ENCODE measurements at places on chromosomes 7 and 10.

GRCh38 chr10:25753776-25754175 lies 180.3 kb upstream of the MYO3A start:
- no peak for DNase-seq

DNA sequence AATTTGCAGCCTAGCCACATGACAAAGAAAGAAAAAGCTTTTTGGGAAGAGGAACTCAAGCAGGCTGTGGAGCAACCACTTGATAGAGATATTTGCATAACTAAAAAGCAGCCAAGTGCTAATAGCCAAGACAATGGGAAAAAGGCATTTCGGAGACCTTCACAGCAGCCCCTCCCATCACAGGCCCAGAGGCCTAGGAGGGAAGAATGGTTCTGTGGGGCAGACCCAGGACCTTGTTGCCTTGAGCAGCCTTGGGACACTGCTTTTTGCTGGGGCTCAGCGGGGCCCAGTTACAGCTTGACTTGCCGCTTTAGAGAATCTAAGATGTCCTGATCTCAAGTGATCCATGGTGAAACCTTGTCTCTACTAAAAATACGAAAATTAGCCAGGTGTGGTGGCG lies 38.5 kb downstream of the FAM149B1 start:
- DNase-seq, result no peak

DNA sequence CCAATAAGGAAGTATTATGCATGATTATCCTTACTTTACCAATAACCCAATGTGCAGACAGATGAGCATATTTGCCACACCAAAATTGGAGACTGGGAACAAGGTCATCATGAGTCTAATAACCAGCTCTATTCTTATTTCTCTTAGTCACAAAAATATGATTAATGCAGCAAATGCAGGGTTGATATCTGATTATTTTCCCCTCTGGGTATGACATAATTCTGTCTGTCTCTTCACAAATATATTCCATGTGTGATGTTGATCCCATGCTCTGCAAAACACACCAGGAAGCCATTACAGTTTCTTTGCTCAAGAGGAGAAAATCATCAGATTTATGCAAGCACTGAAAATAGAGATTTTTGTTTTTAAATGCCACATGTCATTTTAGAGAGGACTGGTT lies 196.5 kb upstream of the DGKB start:
- no peak for DNase-seq

DNA sequence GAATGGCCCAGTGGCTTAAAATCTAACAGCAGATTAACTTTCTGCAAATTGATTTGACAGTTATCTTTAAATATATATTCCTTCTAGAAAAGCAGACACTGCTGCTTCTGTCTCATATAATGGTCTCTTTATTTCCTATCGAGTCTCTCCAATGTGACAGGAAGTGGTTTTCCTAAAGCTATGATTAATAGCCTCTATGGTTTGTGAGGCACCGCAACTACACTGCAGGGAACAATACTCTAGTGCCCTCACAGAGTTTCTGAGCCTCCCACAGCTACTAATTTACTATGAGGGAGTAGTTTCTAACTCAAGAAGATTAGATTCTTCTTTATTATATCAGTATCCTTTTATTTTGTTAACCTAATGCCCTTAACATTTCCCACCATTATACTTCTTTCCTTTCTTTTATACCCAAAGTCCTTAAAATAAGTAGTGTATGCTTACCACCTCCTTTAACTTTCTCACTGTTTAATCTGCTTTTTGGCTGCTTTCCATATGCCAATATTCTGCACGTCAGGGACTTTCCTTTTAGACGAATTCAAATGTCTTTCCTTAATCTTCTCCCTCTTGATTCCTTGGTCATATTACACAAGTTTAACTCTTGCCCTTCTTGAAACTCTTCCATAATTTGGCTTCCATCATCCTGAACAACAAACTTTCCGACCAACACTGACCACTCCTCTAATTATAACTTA lies 23.8 kb upstream of the AHR start:
- no peak for DNase-seq

DNA sequence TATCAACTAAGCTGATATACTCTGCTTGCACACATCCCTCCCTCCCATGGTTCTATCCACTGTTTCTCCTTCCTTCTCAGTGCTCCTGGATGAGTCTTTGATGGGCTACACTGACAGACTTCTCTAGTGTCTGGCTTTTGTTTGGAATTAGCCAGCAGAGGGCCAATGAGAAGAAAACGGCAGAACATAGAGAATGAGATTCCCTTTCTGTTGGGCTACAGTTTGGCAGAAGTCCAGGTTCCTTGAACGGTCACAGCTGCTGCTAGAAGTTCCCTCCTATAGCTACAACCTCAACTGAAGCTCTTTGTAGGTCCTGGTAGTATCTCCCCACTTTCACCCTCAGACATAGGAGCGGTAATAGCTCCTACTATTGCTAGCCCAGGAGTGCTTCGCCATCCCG lies 251.1 kb upstream of the LRRN3 start:
- no peak for DNase-seq

- DNase-seq, result peak; percentile 65
Observed at GRCh38 chr10:58734116-58734515, 221.4 kb downstream of the BICC1 start.

GRCh38 chr7:127887631-127888030 lies 143.6 kb downstream of the LRRC4 start:
- no peak for DNase-seq

- peak; percentile 85 for DNase-seq
Observed at GRCh38 chr10:6778992-6779701, 199.1 kb upstream of the PRKCQ start.

DNA sequence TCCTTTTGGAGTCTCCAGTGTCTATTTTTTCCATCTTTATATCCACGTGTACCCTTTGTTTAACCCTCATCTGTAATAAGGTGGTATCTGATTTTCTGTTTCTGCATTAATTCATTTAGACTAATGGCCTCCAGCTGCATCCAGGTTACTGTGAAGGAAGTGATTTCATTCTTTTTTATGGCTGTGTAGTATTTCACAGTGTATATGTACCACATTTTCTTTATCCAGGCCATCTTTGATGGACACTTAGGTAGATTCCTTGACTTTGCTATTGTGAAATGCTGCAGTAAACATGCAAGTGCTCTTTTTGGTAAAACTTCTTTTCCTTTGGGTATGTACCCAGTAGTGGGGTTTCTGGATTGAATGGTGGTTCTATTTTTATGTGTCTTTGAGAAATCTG lies 128.0 kb upstream of the MTPN start:
- no peak for DNase-seq

DNA sequence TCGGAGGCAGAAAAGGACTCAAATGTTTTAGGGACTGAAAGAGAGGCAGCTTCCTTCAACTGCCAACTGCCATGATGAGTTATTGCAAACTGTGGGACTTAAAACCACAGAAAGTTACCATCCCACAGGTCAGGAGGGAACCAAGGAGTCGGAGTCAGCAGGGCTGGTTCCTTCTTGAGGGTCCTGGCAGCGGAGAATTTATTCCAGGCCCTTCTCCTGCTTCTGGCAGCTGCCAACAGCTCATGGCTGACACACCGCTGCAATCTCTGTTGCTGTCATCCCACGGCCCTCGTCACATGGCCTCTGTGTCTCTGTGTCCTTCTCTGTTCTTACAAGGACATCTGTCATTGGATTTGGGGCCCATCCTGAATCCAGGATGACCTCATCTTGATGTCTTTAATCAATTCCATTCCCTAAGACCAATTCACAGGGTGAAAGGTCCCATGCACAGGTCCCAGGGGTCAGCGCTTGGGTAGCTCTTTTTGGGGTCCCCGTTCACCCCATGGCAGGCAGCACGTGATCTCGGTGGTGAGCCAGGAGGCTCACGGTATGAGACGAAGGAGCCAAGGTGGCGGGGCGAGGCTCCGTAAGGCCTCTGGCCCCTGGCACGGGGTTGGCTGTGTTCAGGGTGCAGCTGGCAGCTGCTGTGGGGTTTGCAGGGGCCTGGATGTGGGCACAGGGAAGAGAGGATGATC lies 27.4 kb upstream of the PSMG3 start:
- DNase-seq, result no peak

DNA sequence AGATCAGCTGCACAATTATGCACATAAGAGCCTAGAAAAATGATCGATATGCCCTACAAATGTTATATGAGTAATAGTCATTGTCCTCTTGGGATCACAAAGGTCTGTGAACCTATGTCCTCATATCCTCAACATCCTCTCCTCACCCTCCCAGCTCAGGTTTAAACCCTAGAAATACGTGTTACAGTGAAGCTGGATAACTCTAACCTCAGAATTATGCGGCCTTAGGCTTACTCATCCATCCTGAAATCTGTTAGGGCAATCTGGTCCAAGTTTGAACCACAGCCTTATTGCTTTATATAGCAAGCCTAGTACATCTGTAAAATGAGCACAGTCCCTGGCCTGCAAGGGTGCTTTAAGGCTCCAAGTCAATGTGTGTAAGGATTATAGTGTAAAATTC lies 84.2 kb upstream of the FRMD4A start:
- peak; percentile 49 for DNase-seq

DNA sequence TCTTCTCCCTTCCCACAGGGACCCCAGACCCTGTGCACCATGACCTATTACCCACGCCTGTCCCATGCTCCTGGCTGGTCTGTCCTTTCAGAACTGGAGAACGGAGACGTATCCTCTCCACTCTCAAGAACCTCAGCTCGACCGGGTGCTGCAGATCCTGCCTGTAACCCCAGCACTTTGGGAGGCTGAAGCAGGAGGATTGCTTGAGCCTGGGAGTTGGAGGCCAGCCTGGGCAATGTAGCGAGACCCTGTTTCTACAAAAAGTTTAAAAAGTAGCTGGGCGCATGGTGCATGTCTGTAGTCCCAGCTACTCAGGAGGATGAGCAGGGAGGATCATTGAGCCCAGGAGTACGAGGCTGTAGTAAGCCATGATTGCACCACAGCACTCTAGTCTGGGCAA lies 37.2 kb upstream of the MYL10 start:
- no peak for DNase-seq

DNA sequence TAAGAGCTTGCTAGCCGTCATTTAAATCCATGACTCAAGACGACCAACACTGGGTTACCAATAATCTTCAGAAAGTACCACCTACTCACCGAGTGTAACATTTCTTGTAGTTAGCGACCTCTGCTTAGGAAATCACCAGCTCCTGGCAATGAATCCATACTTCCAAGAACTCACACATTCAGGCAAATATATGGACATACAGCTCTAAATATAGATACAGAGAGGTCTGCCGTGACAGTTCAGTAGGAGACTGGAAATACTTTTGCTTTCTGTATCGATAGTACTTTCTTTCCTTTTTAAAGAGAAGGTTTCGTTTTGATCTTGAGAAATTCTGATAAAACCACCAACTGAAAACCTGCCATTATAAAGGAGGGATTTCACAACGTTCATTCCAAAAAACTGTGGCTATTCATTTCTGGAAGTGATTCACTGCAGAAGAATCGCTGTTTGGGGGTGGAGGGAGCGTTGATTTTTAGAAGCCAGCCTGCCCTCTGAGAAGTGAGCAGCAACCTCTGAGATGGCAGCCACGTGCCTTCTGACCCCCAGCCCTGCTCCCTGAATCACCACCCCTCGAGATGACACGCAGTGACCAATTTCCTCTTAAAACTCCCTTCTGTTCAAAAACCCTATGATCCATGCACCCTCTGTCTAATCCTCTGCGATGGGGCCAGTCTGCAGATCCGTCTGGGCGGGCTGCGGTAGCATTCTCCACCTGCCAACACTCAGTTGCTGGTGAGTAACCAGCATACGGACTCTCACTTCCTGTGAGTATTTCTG lies 179.0 kb upstream of the KLF14 start:
- DNase-seq, result peak; percentile 82

- DNase-seq, result no peak
Observed at GRCh38 chr7:45182856-45183710, 25.5 kb downstream of the RAMP3 start.

DNA sequence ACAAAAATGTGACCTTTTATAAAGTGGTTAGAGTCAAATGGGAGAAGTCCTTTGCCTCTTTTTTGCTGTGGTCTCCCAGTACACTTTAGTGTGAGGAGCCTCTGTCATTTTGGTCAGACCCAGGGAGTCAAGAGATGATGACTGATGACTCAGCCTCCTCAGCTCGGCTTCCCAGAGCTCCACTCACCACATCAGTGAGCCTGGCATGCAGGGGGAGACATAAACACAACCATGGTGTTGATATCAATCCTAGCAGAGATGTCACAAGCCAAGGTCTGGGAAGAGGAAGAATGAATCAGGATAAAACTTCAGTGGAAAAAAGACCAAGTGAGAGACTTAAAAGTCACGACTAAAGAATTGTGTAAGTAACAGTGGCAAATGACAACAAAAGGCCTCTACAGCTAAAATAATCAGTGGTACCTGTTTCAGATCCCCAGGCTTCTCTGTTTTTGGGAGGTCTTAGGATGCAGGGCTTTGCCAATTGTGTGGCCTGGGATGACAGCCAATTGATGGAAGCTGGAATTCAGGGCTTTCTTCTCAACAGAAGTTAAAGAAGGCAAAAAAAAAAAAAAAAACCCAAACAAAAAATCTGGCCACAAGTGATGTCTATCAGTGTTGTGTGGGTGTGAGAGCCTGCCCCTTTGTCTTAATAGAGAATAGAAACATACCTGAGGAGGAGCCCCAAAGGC lies 50.2 kb downstream of the TFAM start:
- peak; percentile 84 for DNase-seq

DNA sequence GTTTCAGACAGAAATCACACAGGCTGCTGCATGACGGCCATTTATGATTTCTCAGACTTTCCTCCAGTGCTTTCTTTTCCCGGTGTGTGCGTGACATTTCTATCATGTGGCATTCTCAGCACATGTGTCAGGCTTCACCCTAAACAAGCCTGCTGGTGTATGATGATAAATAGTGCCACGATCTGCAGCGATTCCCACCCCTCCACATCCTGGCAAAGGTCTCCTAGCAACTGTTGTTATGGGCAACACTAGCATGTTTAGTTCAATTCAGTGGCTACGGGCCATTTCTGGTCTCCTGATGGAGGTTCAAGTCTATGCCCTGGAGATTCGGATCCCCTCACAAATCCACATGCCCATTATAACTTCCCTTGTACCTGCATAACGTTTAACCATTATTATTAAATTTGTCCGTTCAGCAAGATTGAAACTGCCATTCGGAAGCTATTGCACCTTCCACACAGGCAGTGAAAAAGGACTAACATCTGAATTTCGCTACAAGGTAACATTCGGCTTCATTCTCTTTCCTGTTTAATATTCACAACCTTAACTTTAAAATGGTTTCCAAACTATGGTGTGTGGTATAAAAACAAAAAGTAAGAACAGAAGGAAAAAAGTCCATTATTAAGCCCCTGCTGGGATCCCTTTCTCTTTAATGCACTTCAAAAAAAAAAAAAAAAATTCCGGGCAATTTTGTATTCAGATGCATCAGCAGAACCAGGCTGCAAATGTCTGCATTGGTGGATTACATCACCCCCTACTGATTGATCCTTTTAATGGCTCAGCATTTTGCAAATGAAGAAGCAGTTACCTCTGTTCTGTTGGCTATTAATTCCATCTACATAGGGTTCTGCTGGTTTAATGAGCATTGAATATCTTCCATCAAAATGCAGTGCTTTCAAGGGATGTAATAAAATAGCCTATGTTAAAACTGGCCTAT lies 90.2 kb downstream of the FRMD4A start:
- no peak for DNase-seq
